Inflammatory macrophage treated with lipopolysaccharide for 1 hour (primary cell): ENCODE measurements at places on chromosomes 16 and 17.

- no peak for DNase-seq
Measured at GRCh38 chr17:52828621-52829020, 670.1 kb upstream of the CA10 start.

GRCh38 chr17:43384476-43384862 is 14.3 kb upstream of the ARL4D start:
- DNase-seq, result no peak

DNA sequence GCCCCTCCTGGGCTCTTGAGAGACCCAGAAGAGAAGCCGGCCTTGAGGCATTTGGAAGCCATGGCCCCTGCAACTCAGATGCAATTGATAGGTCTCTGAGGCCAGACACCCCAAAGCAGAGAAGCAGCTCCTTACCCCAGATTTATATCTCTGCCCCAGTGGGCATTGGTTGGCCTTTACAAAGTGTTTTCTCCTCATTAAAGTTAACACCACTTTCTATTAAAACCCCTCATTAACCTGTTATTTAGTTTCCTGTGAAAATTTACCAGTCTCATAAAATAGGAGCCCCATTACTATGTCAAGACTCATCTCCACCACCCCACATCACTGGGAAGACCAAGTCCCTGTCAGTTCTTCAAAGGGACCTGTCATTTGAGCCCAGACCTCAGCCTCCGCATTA is at the start of gene KRT35:
Gene KRT35 (minus strand): TSS at position 116 of the 400 bp plus-strand sequence. CDS start 54 bp downstream, at position 62.
- no peak for DNase-seq

DNA sequence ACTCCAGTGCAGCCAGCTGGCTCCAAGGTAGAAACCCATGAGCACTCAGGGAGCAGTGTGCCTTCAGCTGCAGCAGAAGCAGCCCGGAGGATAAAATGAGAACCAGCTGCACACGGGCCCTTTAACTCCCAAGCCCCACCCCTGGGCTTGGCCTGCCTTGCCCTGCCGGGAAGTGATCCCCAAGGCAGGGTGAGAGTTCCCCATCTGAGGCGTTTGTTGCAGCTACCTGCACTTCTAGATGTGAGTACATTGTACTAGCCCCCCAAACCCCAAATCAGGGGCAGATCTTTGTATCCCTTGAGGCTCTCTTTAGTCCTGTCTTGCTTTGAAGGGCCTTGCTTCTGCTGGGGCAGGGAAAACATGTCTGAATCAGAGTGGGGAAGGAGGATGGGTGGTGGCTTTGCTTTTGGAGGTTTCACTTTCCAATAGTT is at the start of gene MVP:
Gene MVP (plus strand): TSS at position 192 of the 431 bp plus-strand sequence. CDS start 10,088 bp downstream, outside the sequence.
- DNase-seq, result peak; percentile 79

DNA sequence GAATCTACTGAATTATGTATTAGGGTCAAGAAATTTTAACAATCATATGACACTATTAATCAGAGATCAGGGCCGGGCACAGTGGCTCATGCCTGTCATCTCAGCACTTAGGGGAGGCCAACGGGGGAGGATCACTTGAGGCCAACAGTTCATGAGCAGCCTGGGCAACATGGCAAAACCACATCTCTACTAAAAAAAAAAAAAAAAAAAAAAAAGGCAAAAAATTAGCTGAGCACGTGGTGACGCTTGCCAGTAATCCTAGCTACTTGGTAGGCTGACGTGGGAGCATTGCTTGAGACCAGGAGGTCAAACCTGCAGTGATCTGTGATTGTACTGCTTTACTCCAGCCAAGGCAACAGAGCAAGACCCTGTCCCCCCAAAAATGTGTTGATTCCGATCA is 52.5 kb upstream of the CLEC3A start:
- DNase-seq, result no peak
